ENCODE measurements at places on chromosomes 16 and 17.

GRCh38 chr16:14668556-14669223, 25.4 kb downstream of the PLA2G10 start:
- no peak for DNase-seq

- DNase-seq: no peak
These were observed 1.1 kb downstream of the CTRB1 start for GRCh38 chr16:75219838-75220237.

DNA sequence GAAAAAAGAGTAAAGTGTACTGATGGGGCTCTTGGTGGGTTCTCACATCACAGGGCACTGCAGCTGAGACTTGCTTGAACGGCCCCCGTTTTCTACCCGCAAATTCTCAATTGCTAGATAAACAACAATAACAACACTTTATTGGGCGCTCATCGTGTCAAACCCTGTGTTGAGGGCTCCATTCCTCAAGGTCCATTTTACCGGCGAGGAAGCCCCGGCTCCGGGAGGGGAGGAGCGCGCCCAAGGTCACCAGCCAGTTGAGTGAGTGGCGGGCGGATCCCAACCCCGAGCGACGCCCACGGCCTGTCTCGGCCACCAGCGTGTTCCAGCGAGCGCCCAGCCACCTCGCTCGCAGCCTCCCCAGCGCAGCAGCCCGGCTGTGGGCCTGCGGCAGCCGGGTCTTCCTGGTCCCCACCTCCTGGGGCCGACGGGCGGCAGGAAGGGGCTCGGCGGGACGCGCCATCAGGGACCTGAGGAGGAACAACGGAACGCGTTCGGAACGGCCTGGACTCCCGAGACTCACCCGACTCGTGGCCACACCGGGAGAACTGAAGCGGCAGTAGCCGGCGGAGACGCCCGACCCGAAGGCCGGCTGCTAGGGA, 373 bp downstream of the CMC2 start:
- no peak for DNase-seq

DNA sequence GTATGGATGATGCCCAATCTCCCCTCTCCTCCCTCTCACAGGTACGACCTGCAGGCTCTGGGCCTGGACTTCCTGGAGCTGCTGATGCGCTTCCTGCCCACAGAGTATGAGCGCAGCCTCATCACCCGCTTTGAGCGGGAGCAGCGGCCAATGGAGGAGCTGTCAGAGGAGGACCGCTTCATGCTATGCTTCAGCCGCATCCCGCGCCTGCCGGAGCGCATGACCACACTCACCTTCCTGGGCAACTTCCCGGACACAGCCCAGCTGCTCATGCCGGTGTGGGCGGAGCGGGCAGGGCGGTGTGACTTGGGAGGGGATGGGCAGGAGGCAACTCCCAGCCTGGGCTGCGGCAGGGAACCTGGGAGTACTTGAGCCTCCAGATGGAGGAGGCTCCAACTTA, 18.1 kb downstream of the SPATA32 start:
- DNase-seq: no peak

DNA sequence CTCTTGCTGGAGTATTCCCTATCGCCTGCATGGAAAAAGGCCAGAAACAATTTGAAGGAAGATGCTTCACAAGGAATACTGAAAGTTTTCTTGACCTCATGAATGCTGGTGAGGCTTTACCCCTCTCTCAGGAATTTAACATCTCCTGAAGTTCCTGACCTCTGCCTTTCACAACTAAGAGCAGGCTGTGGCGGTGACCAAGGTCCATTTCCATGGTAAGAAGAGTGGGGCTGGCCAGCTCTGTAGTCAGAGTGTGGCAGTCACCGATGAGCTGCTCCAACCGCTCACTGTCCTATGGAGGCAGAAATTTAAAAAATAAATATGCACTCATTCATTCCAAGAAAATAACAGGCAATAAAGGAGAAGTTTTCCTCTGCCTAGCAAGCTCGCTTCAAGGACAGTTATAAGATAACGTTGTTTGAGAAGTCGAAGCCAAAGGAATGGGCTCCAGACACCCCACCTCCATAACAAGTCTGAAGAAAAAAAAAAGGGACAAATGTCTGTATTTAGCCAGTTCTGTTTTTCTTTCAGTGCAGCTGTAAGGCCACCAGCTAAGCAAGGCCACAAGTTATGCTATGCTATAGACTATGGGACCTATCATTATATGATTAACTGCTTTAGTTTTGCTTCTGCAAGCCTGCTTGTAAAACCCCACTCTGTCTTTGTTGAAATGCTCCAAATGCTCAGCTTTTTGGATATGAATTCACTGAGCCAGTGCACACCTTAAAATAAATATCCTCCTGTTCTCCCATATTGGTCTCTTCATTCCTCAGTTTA, 6.0 kb upstream of the CCL4L2 start:
- DNase-seq: no peak

DNA sequence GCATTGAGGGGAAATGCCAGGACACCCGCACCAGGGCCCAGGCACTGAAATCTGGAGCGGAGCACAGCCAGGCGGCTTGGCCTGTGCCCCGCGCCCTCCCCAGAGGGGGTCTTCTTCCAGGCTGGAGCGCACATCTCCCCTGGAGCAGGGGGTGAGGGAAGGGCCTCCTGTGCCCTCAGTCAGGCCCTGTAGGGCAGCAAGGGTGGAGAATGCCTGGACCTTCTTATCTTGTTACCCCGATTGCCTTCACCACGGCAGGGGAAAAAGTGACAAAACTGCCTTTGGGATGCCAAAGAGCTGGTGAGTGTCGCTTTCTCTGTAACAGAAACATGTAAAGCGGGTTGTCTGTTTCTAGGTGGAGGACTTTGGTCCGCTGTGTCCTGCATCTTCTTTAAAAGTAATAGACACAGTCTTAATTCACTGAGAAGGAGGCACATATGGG, 48.3 kb upstream of the BAHCC1 start:
- DNase-seq: peak; percentile 12

DNA sequence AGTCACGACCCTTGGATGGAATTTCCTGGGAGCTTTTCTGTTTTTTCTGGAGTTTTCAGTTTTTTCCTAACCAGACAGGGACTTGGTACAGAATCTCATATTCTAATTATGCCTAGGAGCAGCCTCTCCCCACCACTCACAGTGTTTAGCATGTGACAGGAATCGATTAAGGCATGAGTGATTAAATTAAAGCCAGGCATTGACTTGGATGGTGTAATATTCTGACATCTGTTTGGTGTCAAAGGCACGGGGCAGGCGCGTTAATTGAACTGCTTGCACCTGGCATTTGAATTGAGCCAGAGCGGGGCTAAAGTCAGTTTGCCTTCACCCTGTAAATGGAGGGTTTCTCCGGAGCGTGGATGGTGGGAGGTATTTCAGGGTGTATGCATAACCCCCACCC, 11.9 kb downstream of the MAPT start:
- DNase-seq: peak; percentile 52

DNA sequence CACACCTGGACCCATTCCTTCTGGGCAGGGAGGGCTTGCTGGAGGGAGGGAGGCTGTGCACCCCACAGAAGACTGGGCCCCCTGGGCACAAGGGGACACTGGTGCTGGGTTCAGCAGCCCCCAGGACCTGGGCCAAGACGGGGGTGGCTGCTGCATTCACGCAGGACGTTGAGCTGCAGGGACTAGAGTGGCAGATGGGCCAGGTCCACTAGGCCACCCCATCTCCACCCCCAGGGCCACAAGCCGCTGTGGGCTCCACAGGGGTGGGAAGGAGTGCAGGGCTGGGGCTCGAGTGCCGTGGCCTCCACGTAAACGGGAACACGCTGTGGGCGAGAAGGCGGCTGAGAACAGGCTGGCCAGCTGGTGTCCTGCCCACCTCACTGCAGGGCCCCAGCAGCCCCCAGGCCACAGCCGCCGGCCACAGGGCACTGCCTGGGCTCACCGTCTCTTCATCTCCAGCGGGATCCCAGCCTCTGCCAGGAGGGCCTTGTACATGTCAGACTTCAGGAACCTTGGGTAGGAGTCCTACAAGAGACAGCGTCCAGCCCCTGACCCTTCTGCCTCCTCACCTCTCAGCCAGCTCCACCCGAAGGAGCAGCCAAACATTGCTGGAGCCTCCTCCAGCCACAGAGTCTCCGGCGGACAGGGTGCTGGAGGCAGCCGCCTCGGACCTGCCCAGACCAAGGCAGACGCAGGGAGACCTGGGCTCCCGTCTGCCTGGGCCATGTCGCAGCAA, 6.5 kb downstream of the RGS11 start:
- no peak for DNase-seq

Measured in brain (organoid and tissue), 16 donors.